ENCODE measurements at places on chromosomes 11 and 22.

- H3K4me1 ChIP-seq, result no peaks in the 10 kb centered on the region
- H3K27me3 ChIP-seq, result no peaks in the 10 kb centered on the region
- no peak overlapping the region for H3K27ac ChIP-seq
- H3K36me3 ChIP-seq, result no peaks in the 10 kb centered on the region
- H3K4me3 ChIP-seq, result no peak overlapping the region
Measured at GRCh38 chr22:46791201-46791731, 28.8 kb downstream of the TBC1D22A start.

- H3K4me3 ChIP-seq, result no peak overlapping the region
- H3K27ac ChIP-seq, result no peak overlapping the region
- no peaks in the 10 kb centered on the region for H3K36me3 ChIP-seq
- no peaks in the 10 kb centered on the region for H3K27me3 ChIP-seq
- H3K4me1 ChIP-seq, result peaks cover 4% of the 10 kb centered on the region
- DNase-seq, result peak; percentile 75
Measured at GRCh38 chr22:23404689-23405365, 175.3 kb downstream of the IGLL1 start.

DNA sequence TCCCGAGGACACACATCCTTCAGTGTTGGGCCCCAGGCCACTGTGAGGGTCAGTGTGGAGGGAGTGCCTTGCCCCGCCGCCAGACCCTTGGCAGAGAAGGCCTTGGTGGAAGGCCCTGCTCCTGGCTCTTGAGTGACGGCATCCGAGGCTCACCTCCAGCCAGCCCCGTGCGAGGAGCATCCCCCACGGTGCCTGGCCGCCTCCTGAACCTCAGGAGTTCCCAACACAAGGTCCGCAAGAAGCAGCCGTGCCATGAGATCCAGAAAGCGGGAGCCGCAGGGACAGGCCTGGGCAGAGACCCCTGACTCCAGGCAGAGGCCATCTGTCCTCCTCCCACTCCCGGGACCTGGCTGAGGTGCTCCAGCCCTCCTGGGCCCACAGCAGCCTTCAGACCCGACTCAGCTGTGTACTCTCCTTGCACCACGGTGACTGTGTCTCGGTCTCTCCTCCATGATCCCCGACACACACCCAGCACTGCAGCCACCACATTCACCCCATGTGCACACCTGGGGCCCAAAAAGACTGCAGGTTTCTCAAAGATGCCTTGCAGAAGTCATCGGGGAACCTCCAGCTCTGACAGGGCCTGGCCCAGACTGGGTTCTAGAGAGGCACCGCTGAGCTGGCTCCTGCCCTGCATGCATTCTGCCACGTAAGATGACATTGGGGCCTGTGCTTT lies 870.2 kb downstream of the BRD1 start:
- peaks cover 2% of the 10 kb centered on the region for H3K4me1 ChIP-seq
- H3K27ac ChIP-seq, result no peak overlapping the region
- no peak overlapping the region for H3K4me3 ChIP-seq
- H3K36me3 ChIP-seq, result no peaks in the 10 kb centered on the region
- H3K27me3 ChIP-seq, result no peaks in the 10 kb centered on the region

GRCh38 chr22:36611241-36611976 lies 82.4 kb upstream of the EIF3D start:
- H3K27me3 ChIP-seq, result no peaks in the 10 kb centered on the region
- no peak overlapping the region for H3K27ac ChIP-seq
- H3K36me3 ChIP-seq, result no peaks in the 10 kb centered on the region
- H3K4me3 ChIP-seq, result no peak overlapping the region

DNA sequence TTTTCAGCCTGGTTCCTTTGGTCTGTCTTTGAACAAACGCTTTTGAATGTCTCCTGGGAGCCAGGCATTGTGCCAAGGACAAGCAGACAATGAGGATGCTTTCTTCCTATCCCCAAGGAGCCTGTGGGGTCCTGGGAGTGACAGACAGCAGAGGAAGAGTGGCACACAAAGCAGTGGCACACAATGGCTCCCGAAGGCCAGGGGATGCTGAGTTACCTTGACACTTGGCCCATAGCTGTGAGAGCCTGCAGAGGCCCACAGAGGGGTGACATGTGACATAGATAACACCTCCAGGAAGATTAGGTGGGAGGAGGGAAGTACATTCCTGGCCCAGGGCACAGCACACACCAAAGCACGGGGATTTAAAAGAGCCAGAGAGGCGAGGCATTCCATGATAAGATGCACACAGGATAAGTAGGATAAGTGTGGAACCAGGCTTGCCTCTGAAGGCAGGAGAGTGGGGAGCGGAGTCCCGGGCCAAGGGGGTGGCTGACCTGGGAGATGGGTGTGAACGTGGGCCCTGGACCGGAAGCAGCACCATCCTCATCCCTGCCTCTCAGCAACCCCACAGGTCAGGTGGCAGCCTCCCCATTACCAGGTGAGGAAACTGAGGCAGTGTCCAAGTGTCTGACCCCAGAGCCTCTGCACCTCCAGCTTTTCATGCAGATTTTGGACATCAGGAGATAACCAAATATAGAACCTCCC lies 6.3 kb downstream of the UPB1 start:
- H3K27ac ChIP-seq, result no peak overlapping the region
- H3K27me3 ChIP-seq, result no peaks in the 10 kb centered on the region
- peak; percentile 93 for DNase-seq
- H3K4me3 ChIP-seq, result no peak overlapping the region

DNA sequence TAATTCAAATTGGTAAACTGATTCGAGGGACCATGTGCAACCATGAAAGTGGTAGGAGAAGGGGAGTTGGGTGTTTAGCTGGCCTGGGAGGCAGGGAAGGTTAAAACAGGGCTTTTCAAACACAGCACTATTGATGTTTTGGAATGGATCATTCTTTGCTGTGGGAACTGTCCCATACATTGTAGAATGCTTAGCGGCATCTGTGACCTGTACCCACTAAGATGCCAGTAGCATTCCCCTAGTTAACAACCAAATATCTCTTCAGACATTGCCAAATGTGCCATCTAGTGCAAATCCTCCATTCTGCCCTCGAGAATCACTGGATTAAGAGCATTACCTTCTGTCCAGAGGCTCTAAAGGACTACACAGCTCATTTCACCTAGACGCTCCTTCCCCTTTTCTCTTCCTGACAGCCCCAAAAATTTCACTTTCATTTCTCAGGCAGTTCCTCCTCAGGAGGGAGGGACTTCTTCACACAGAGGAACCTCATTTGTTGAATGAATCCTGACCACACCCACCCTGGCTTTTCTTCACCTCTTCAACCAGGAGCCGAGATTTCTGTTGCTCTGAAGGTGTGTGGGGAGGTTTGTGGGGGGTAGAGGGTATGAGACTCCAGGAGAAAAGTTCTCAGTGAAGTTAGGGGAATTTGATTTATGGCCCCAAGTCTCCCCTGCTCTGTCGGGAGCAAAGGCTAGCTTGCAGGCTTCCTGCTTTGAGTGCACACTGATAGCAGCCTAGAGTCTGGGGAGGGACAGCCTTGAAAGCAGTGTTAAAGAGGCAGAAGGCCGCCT lies at the start of gene TRIM34:
TRIM34 (plus strand) TSS at position 513 of the 791 bp plus-strand sequence. CDS start 7,331 bp downstream, outside the sequence.
- no peak within 1 kb of the TSS for H3K27ac ChIP-seq
- no peaks in the 10 kb centered on the region for H3K36me3 ChIP-seq
- H3K27me3 ChIP-seq, result no peaks in the 10 kb centered on the region
- DNase-seq, result peak; percentile 51

DNA sequence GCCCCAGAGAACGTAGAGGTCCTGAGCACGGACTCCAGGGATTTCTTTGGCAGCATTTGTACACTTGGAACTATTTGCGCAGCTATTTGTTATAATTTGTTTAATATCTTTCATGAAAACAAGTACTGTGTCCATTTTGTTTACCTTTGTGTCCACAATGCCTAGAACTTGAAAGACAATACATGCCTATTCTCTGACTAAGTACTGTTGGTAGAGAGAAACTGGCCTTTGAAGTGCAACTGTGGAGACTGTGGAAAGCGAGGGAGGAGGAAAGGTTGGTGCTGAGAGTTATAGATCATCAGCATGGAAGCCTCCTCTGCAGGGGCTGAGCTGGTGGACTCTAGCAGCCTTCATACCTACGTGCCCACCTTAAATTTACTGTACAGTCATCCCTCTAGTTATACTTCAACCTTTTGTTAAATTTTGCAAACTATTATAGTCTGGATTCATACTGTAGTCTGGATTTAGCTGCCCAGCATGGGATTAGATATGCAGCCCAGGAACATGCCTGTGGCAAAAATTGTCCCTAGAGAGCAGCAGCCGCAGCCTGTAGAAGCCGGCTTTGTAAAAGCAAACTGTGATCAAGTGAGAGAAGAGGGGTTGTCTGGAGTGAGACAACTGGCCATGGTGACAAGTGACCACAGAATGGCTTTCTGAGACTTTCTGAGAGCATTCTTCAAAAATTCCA lies 24.2 kb upstream of the YAP1 start:
- H3K36me3 ChIP-seq, result no peaks in the 10 kb centered on the region
- no peak overlapping the region for H3K4me3 ChIP-seq
- no peak overlapping the region for H3K27ac ChIP-seq

- H3K4me3 ChIP-seq, result no peak overlapping the region
- peaks cover 2% of the 10 kb centered on the region for H3K36me3 ChIP-seq
- no peak overlapping the region for H3K27ac ChIP-seq
- no peak for DNase-seq
Measured at GRCh38 chr22:42805016-42805997, 51.8 kb downstream of the ARFGAP3 start.

DNA sequence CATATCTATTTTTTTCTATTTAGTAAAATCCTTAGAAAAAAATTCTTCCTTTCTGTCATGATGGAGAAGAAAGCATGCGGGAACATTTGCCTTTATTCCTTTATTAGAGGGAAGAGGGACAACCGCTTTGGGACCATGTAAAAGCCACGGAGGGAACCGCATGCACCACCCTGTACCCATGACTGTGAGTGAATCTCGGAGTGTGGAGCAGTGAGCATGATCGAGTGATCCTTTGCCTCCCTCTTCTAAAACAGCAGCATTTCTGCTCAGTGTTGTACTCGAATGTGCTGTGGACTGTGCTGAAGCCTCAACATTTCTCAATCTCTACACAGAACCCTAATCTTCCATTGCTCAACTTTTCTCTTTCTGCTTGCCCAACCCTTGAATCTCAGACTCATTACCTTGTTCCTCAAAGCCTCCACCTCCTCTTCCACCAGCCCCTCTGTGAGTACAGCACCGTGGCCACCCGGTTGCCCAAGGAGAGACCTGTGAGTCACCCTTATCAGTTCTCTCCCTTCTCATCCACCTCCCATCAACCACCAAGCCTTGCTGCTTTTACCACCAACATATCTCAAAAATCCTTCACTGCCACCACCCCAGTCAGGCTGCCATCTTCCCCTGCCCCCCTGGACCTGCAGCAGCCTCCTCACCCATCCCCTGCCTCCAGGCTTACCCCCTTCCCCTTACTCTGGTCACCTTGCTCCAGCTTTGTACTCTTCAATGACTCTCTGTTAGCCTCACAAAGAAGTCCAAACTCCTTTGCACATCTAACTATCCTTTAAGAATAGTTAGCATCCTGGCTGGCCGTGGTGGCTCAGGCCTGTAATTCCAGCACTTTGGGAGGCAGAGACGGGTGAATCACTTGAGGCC lies 103.1 kb downstream of the NAT10 start:
- H3K27me3 ChIP-seq, result no peaks in the 10 kb centered on the region
- no peak for DNase-seq
- no peaks in the 10 kb centered on the region for H3K4me1 ChIP-seq
- H3K36me3 ChIP-seq, result no peaks in the 10 kb centered on the region

DNA sequence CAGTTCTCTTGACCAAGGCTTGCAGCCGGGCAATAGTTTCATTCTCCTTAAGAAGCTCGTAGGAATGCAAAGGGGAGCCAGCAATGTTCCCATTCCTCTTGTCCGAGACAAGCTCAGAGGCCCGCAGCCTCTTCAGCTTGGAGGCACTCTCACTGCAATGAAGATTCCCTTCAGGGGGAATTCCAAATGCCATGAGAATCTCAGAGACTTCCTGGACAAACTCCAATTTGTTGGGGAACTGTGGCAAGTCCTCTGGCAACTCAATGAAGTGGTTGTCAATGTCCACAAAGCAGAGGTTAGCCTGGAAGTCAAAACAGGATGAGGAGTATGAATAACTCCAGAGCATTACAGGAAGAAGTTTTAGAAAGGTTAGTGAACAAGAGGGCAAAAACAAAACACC lies 84.4 kb downstream of the DENND5A start:
- H3K27me3 ChIP-seq, result no peaks in the 10 kb centered on the region
- no peaks in the 10 kb centered on the region for H3K36me3 ChIP-seq
- H3K4me1 ChIP-seq, result peaks cover 10% of the 10 kb centered on the region

- H3K27me3 ChIP-seq, result no peaks in the 10 kb centered on the region
- H3K27ac ChIP-seq, result no peak overlapping the region
- H3K36me3 ChIP-seq, result no peaks in the 10 kb centered on the region
- no peak for DNase-seq
Measured at GRCh38 chr11:7341551-7341950, 89.8 kb downstream of the SYT9 start.

DNA sequence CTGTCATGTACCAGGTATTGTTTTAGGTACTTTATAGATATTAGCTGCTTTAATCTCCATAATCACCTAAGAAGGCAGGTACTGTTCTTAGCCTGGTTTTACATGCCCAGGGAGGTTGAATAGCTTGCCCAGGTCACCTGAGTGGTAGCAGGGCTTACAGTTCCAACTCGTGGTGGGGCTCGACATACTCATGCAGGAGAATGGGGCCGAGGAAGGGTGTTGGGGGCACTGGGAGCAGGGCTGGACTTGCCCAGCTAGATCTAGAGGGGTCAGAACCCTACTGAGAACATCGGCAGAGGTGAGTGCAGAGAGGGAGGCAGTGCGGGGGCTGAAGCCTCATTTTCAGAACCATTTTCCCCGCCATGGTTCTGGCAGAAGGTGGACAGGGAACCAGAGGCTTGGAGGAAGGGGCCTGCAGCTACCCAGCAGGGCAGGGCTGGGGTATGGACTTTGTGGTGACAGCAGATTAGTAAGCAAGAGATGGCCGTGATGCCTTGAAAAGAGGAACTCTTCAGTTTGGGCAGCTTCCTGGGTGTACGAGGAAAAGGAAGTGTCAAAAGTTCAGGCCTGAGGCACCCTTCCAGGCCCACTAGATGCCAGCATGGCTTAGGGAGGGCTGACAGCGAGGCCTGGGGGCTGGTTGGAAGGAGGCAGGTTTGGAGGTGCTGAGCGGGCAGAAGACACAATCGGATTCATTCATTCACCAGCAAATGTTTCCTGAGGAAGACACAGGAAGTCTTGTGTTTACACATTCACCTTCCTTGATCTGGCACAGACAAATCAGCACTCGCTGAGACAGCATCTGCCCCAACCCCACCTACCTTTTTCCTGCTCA lies 54.7 kb upstream of the LYVE1 start:
- no peak overlapping the region for H3K27ac ChIP-seq
- H3K4me1 ChIP-seq, result peaks cover 5% of the 10 kb centered on the region
- H3K36me3 ChIP-seq, result no peaks in the 10 kb centered on the region
- DNase-seq, result no peak
- no peak overlapping the region for H3K4me3 ChIP-seq

DNA sequence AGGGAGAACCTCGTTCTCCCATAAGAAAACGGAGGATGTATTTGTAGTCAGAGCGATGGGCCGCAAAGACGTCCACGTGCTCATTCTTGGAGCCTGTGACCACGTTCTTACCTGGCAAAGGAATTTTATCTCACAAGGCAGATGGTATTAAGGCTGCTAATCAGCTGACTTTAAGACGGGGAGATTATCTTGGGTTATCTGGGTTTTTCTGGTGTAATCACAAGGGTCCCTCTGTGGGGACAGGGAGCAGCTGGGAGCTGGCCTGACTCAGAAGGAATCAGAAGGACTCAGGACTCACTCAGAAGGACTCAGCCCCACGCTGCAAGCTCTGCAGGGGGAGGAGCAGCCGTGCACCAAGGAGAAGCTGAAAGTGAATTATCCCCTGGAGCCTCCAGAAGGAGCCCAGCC lies 7.5 kb upstream of the SIGIRR start:
- H3K27me3 ChIP-seq, result no peaks in the 10 kb centered on the region
- peak; percentile 73 for DNase-seq
- no peaks in the 10 kb centered on the region for H3K36me3 ChIP-seq
- no peaks in the 10 kb centered on the region for H3K4me1 ChIP-seq
- no peak overlapping the region for H3K27ac ChIP-seq
- H3K4me3 ChIP-seq, result no peak overlapping the region

Data from mesendoderm (in vitro differentiated cells).